ENCODE measurements at places on chromosomes 11 and 22.

DNA sequence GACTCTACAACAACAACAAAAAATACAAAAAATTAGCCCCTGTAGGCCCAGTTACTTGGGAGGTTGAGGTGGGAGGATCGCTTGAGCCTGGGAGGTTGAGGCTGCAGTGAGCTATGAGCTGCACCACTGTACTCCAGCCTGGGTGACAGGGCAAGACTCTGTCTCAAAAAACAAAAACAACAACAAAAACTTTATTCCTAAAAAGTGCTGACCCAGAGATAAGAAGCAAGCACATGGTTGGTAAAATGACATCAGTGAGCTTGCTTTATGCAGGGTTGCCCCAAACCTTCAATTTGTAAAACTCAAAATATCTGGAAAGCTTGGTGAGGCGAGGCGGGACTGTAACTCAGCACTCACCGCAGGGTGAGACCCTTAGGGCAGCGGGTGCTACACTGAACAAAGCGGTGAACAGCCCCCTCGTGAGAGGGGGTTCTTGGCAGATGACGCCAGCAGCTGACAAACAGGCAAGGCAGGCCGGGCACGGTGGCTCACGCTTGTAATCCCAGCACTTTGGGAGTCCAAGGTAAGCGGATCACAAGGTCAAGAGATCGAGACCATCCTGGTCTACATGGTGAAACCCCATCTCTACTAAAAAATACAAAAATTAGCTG, 3.5 kb upstream of the TCIRG1 start:
- no peak for DNase-seq

- DNase-seq: no peak
Measured at GRCh38 chr22:21666786-21667185, 974 bp downstream of the PPIL2 start.

- no peak for DNase-seq
Measured at GRCh38 chr11:27075655-27076054, 35.0 kb downstream of the BBOX1 start.

DNA sequence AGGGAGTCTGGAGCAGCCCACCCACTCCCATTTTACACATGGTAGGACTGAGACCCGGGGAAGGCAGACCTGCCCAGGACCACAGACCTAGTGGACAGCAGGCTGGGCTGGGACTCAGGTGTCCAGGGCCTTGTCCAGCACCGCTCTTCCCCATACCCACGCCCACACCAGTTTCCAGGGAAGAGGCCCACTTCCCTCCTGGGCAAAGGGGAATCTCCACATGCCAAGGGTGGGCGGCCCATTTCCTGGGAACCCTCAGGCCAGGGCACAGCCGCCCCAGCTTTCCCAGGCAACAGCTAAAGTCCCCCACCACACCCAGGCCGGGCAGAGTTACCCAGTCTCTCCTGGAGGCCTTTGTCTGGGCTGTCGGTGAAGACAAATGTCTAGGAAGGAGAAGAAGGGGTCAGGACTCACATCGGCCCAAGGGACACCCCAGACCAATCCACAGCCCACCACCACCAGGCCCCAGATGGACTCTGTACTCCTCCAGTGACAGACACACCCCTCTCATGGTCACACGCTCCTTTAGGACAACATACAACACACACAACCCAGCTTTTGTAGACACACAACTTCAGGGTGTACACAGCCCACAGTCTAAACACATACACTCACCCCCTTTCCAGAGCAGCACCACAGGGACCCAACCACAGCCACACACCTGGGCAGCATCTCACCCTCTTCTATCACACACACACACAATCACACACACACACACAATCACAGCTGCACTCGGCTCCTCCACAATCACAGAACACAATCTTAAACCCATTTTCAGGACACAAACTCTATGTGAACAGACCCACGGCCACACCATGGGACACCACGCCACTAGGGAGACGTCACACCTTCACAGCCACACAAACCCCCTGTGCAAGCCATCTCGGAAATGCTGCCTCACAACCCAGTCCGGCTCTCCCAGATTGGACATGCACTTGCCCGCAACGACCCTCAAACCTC, 5.5 kb downstream of the MFNG start:
- no peak for DNase-seq

DNA sequence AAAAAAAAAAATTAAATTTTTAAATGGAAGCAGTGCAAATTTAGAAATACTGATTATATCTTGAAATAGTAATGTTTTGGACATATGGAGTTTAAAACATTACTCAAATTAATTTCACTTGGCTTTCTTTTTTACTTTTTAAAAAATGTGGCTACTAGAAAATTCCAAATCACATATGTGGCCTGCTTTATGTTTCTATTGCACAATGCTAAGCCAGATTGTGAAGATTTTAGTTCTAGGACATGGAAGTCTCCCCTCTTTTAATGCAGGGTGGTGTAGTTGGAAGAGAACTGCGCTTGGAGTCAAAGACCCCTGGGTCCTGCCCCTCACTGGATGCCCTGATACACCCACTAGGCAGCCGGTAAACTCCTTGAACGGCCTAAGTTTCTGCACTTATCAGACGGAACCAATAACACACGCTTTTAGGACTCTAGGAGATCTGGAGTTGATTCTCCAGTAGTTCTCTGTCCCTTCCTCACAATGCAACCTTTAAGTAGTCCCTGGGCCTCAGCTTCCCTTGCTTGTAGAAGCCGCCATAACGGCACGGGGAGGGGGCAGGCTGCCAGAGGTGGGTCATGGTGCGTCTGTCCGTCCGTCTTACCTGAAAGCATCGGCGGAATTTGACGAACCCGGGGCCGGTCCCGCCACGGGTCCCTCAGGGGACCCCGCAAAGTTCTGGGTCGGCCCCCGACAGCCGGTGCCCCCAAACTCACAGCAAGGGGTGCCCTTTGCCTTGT, 505 bp downstream of the FAM227A start:
- peak; percentile 23 for DNase-seq

DNA sequence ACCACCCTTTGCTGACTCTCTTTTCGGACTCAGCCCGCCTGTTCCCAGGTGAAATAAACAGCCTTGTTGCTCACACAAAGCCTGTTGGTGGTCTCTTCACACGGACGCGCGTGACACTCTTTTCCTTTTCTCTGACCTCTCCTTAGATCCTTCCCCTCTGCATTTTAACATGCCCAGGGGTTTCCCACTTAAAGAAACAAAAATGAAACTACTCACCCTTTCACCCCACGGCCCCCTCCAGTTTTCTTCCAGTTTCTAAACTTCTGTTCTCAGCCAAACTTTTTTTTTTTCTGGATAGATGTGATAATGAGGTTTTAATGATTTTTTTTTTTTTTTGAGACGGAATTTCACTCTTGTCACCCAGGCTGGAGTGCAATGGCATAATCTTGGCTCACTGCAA, 32.8 kb upstream of the NUP50 start:
- DNase-seq: no peak

Measured in Kasumi-1 (cell line).